ENCODE measurements at places on chromosomes 3 and 15. TPM values are rescaled to one million over a fixed set of nuclear protein-coding genes. Genes with fewer than 3 reads are reported as not detected.

GRCh38 chr15:87753539-87753938 lies 503.0 kb downstream of the NTRK3 start:
- no peak for DNase-seq

DNA sequence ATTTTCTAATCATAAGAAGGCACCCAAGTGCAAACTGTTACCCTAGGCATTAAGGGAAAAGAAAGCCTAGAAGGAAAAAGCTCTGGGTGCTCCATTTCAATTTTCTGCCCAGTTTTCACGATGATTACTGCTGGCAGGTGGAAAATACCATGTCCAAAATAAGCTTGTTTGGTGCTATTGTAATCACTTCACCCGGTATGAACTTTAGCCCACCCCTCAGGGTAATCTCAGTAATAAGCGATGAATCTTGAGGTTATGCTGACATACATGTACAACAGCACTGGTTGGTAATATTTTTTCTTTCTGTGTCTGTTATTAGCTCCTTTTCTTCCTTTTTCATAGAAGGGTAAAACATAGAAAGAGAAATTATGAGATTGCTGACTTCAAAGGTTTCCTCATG lies 88.6 kb upstream of the MEX3B start:
- DNase-seq, result no peak

DNA sequence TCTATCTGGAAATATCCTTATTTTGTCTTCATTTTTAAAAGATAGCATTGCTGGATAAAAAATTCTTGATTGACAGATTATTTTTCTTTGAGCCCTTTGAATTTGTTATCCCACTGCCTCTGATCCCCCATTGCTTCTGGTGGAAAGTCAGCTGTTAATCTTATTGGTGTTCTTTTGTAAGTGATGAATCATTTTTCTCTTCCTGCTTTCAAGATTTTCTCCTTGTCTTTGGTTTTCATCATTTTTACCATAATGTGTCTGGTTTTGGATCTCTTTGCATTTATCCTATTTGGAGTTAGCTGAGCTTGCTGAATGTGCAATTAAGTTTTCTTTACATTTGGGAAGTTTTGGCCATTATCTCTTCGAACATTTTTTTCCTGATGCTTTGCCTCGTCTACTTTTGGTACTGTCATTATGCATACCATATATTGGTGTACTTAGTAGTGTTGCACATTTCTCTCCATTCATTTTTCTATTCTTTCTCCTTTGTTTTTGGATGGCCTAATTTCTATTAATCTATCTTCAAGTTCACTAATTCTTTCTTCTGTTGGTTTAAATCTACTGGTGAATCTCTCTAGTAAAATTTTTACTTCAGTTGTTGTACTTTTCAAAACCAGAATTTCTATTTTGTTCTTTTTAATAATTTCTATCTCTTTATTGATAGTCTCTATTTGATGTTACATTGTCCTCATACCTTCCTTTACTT lies 440.0 kb upstream of the PROK2 start:
- DNase-seq, result no peak

DNA sequence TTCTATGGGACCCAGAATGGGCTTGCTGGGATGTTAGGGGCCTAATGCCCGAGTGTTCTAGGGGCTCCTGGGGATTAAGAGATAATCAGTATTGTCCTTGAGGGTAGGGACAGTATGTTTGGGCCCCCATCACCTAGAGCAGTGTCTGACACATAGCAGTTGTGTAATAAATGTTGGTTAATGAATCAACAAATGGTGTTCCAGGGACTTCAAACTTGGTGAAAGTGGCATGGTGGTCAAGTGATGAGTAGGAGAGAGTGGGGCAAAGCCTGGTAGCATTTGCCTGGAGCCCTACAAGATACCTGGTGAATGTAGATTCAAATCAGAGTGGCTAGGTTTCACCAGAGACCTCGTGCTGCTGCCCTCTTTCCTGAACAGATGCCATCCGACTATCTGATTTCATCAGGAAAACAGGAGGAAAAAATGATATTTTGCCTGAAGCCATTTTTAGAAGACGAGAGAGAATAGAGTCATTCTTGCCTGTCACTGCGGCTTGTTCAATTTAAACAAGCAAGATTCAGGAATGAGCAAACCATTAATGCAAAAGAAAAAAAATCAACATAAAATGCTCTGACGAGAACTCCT lies 117.3 kb downstream of the RPL22L1 start:
- DNase-seq, result no peak

DNA sequence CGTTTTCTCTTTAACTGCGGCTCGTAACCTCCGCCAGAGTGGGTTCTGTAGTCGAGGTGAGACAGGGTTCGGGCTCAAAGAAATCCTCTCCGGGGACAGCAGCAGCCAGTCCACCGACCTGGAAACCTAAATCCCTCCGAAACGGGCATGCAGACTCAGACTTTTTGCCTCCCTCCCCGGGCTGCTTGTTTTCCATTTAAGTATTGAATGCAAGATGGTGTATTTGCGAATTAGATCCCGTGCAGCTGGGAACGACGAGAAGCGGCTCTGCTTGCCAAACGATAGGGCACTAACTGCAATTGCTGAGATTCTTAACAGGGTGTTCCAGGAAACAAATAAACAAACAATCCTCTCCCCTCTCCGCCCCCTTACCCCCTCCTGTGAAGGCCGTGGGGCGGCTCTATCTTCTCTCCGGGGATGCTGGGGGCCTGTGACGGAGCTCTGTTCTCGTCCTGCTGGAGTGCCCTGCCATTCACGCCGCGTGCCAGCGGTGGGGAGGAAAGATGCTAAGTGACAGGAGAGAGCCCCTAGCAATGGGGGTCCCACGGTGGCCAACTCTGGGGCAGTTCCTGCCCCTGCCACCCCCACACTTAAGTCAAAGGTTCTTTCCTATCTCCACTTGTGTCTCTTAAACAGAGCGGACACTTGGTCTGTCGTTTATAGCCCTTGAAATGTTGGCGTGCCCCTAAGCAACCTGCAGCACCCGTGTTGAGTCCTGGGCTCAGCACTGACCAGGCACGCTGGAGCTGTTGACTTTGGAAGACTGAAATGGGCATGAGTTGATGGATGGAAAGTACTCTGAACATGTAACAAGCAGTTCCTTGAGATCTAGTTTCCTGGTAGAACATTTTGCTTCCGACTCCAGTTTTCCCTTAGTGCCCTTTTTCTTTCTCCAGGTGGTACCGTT lies 1.3 kb upstream of the ETV5 start:
- no peak for DNase-seq

DNA sequence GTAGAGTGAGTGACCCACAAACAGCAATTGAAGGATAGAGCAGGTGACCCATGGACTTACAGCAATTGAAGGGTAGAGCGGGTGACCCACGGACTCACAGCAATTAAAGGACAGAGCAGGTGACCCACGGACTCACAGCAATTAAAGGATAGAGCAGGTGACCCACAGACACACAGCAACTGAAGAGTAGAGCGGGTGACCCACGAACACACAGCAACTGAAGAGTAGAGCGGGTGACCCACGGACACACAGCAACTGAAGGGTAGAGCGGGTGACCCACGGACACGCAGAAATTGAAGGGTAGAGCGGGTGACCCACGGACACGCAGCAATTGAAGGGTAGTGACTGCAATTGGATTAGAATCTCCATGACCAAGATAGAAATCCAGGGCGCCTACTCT lies 9.8 kb upstream of the TNK2 start:
- DNase-seq, result no peak

DNA sequence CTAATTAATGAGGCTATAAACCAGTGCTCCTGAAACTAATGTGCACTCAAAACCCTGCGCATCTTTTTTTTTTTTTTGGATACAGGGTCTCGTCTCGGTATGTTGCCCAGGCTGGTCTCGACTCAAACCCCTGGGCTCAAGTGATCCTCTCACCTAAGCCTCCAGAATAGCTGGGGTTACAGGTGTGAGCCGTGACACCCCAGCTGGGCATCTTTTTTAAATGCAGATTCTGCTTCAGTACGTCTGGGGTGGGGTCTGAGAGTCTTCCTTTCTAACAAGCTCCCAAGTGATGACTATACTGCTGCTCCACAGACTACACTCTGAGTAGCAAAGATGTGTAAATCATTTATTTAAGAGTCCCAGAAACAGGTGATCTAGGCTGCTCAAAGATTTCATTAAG lies 73.0 kb downstream of the BFSP2 start:
- DNase-seq, result no peak

DNA sequence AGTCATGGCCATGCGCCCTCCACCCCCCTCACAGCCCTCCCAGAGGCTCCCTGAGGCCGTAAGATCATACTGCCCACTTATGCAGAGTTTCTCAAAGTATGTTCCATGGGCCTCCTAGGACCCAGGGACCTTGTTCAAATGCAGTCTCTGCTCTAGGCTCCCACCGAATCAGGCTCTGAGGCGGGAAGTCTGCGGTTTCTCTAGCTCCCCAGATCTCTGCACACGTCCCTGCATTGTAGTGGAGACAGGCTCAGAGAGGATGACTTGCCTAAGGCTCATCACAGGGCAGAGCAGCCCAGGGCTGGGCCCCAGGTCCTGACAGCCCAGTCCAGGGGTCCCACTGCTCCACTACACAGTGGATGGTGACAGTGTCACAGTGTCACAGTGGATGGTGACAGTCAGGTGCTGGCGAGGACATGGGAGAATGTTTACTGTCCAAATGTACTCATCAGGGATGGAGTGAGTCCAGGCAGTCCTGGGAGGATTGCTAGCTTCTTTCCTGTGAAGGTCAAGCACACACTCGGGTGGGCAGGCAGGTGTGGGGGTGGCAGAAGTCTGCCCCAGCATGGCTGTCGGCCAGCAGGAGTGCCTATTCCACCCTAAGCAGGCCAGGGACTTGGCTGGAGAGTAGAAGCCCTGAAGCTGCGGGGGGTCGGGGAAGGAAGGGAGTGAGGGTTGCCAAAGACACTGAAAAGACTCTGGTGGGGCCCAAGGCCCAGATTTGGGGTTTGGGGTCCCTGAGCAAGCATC lies 12.4 kb downstream of the ANKRD63 start:
- DNase-seq, result no peak

GRCh38 chr3:51722362-51722761 lies 15.5 kb downstream of the GRM2 start:
- DNase-seq, result no peak

DNA sequence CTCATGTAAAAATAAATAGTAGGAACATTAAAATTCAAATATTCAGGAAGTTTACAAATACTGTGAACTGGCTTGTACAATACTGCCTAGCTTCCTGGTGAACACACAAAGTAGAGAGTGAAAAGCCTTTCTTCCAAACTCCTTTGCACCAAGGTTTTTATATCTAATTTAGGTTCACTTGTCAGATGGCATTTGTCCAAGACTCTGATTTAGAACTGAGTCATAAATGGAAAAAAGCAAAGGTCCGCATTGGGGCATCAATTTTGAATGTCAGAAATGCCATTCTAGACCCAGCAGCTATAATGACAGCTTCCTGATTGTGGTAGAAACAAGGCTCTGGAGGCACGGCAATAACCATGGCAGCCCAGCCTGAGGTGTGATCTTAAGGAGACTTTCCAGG lies 160.7 kb downstream of the PDE8A start:
- DNase-seq, result no peak

GRCh38 chr3:102735311-102735710 lies 300.5 kb downstream of the ZPLD1 start:
- no peak for DNase-seq

DNA sequence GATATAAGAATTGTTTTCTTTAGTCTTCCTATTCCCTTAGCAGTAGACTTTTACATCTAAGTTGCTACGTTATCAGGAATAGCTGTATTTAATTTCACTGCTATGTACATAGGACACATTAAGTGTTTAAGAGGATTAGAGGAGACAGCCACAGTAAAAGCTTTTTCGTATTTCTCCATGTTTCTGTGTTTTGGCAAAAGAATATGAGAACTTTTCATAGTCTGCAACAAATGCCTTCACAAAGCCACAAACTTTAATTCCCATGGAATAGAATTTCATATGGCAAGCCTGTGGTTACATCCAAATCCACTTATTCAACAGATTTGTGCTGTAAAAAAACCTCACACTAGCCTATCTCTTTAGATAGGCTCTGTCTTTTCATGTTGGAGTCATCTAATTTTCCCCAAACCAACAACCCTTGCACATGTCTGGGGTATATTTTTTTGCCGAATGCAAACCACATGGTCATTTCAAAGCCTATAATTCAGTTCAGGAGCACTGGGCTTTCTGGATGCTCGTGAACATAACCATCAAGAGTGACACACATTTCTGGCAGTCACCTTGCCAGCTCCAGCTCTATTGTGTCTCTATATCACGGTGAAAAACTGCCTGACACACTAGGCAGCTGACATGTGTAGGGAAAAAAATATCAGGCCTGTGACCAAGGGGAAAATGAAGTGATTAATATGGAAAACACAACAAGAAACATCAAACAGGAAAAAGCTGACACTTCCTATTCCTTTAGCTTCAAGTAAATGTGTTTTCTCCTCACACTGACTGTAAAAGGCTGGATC lies 19.2 kb downstream of the PLD1 start:
- DNase-seq, result no peak

DNA sequence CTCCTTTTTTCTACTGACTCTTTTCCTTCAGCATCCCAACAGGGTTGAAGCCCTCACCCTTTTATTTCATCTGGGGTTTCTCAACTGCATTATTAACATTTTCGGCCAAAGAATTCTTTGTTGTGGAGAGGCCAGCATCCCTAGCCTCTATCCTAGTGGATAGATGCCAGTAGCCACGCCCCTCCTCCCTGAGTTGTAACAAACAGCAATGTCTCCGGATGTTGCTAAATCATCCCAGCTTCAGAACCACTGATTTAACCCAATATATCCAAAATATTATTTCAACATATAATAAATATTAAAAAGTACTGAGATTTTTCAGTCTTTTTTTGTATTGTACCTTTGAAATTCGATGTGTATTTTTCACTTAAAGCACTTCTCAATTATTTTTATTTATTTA lies 2.0 kb upstream of the RNF111 start:
- DNase-seq, result no peak

The ANKRD34C gene
- 0.04 TPM for polyA plus RNA-seq

The DAZL gene
- polyA plus RNA-seq, result not detected

The TBC1D21 gene
- polyA plus RNA-seq, result not detected

The PLA2G4D gene
- polyA plus RNA-seq, result 0.04 TPM

The PP2D1 gene
- 0.32 TPM for polyA plus RNA-seq

The P2RY13 gene
- polyA plus RNA-seq, result 1.9 TPM

The IL16 gene
- polyA plus RNA-seq, result 5.0 TPM

The THPO gene
- polyA plus RNA-seq, result 2.5 TPM

The SEMA7A gene
- 6.6 TPM for polyA plus RNA-seq
